ENCODE measurements at places on chromosomes 3 and 15.

- DNase-seq = no peak
Observed at GRCh38 chr15:38555686-38556334, 8.8 kb downstream of the RASGRP1 start.

- DNase-seq = no peak
Observed at GRCh38 chr15:35496585-35496984, 49.4 kb downstream of the DPH6 start.

GRCh38 chr15:34927726-34928125 lies 41.8 kb downstream of the AQR start:
- no peak for DNase-seq

GRCh38 chr3:146589899-146590508 lies 15.1 kb downstream of the PLSCR5 start:
- no peak for DNase-seq

- DNase-seq = no peak
Observed at GRCh38 chr3:7447197-7447769, 586.4 kb downstream of the GRM7 start.

DNA sequence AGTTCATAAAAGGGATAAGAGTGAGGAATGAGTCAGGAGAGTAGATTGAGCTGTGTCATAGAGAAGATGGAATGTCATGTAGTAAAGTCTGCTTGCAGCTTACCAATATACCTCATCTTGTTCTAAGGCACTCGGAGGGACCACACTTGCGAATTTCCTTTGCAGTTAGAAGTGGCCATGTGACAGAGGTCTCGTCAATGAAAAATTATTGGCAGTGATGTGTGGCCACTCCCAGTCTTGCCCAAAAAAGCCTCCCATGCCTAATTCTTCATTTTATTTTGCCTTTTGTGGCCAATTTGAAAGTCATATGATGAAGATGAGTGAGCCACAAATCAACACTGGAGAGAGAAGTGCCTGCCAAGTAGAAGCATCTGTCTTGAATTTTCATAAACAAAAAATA lies 465.6 kb upstream of the ZNF385D start:
- DNase-seq = no peak

DNA sequence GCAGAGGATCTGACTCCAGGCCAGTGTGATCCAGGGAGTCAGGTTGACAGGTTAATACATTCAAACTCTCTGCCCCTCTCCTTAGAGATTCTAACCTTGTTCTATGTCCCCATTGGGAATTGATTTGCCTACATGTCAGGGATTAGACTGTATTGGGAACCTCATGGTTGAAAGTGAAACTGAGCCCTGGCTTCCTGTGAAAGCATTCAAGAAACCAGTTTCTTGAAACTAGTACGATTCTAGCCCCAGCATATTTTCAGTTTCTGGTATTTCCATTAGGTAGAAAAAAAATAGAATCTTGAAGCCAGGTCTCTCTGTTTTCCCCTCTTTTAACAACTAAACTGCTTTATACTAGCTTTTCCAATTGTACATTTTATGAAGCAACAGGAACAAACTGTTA lies 140.4 kb upstream of the ABI3BP start:
- no peak for DNase-seq

DNA sequence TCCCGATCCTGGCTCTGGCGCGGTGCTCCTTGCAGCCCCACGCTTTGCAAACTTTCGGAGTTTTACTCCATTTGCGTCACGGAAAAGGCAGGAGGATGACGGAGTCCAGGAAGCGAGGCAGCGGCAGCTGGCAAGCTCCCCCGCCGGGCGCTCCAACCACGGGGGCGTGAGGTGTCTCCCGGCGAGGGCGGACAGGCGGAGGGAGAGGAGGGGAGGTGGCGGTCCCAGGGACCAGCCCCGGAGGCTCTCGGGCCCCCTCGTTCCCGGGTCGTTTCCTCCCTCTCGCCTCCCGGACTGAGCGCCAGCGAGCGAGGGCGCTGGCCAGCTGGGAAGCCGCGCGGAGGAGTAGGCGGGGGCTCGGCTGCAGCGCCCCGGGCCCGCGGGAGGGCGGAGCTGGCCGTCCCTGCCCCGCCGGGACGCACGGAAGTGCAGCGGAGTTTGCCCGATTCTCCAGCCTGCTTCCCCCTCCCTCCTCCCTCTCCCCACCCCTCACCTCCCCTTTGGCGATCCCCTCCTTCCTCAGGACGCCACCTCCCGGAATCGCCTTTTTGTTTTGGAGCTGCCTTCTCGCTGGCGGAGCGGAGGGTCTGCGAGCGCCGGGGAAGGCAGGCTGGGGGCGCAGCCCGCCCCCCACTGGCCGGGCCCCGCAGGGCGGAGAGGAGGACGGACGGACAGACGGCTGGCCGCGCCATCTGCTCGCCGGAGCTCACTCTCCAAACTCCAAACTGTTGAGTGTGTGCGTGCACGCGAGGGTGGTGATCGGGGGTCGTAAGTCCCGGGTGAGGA lies at the start of gene SNX33:
Gene SNX33 (plus strand): TSS at position 543 of the 786 bp plus-strand sequence. CDS start 1,191 bp downstream, outside the sequence.
- DNase-seq = peak; percentile 16

DNA sequence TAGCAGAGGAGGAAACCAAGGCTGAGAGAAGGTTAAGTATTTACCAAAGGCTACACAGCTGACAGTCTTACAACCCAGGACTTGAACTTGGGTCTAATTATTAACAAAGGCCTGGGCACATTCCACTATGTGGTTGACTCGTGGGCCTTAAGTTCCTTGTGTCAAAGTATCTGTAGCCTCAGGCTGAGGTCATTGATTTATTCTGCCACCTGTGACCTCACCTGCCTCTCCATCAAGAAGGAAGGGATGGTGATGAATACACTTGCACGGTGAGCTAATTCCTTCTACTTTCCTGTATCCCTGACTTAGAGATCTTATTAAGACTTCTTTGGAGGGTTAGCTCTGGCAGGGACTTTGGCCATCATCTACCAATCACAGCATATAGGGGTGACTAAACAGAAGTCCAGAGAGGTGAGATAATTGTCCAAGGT lies 19.9 kb upstream of the LRRC58 start:
- DNase-seq = no peak

GRCh38 chr3:20442846-20443245 lies 256.8 kb upstream of the SGO1 start:
- DNase-seq = no peak

DNA sequence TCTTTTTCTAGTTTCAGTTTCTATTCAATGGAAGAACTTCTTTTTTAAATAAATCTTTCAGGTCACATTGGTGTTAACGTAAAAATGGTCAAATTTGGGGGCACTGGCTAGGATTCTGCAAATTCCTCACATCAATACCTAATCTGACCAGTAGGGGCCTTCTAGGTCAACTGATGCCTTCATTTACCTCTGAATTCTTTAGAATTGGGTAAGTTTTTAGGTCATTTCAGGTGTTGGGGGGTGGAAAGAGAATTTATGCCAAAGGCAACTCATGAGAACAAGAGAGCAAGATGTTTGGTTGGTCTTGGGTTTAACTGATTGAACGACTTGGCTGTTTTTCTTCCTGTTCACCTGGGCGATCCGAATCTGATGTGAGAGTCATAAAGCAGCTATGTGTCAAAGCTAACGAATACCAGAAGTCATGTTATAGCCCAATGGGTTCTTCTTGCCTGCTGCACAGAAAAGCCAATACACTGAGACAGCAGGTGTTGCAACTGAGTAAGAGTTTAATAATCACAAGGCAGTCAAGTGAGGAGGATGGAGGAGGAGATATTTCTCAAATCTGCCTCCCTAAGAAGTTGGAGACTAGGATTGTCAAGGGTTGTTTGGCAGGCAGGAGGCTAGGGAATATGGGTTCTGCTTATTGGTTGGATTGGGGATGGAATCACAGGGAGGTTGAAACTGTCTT lies 15.3 kb downstream of the LRRC49 start:
- no peak for DNase-seq

DNA sequence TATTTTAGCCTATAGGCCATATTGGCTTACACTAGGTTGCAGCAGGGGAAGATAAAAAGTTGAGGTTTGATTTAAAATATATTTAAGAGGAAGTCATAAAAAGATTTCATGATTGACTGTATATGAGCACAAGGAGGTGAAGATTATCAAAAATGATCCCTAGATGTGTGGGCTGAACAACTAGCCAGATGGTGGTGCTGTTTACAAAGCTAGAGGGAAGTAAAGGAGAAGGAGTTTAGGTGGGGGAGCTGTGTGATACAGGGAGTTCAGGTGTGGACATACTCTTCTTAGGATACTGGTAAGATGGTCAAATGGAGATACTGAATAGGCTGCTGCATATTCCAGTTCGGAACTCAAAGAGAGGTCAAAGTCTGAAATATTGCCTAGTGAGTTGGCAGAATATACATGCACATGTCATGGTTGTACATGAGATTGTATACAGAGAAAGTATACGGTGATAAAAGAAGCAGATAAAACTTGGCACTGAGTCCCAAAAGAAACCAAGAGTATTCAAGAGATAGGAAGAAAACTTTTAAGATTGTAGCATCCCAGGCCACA lies 727.8 kb downstream of the NLGN1 start:
- DNase-seq = no peak

DNA sequence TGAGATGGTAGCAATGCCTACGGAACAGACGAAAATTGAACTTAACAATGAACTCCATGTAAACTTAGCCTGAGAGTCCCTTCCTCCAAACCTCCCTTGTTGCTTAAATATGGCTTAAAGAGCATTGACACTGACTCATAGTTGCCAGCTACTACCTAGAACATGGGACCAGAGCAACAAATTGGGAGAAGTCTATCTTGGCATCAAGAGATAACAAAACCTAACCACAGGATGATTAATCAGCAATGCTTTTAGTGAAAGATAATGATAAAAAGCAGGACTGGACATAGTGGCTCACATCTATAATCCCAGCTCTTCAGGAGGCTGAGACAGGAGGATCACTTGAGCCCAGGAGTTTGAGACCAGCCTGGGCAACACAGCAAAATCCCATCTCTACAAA lies 117.8 kb upstream of the MNS1 start:
- DNase-seq = no peak

DNA sequence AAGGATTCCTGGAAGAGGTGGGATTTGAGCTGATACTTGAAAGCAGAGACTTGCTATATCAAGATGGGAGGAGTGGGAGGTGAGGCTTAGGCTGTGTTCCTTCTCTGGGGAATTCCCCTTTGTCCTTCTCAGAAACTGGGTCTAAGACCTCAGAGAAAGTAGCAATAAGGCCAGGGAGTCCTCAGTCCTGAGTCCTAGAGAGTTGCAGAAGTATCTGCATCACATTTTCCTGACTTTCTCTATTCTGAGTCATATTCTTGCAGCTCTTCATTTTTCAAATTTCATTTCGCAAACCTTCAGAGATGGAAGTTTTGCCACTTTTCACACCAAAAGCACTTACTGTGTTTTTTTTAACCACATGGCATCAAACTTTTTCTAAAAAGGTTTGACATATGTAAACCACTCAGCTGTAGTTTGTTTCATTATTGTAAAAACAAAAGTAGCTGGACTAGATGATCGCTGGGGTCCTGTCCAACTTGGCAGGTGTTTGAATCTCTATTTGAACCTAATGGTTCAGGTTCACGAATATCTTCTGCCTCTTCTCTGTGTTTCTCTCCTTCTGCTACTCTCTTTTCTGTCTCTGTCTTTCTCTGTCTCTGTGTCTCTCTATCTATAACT lies 21.3 kb downstream of the COLQ start:
- no peak for DNase-seq

- no peak for DNase-seq
Observed at GRCh38 chr3:46500656-46501635, 3.2 kb downstream of the RTP3 start.

DNA sequence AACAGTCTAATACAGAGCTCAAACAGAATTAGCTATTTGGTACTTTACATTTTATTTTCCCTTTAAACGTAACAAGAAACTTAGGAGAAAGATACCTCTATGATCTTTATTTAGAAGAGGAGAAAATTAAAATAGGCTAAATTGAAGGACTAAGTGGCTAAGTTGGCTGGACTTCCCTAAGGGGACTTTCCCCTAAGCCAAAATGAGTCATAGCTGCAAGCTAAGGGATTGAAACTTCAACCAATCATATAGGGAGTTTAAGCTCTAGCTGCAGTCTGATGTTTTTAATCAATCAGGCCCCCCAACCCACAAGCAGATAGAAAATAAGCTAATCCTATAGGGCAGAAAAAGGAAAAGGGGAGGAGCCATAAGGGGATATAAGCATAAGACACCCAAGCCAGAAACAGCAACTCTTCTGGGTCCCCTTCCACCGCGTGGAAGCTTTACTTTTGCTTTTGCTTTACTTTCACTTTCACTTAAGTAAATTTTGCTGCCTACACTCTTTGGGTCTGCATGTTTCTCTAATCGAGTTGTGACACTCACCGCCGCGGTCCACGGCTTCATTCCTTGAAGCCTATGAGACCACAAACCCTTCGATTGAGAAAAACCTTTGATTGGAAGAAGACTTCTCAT lies 1108.5 kb upstream of the EPHA6 start:
- no peak for DNase-seq

GRCh38 chr15:85639752-85640381 lies 154.9 kb downstream of the KLHL25 start:
- DNase-seq = no peak

DNA sequence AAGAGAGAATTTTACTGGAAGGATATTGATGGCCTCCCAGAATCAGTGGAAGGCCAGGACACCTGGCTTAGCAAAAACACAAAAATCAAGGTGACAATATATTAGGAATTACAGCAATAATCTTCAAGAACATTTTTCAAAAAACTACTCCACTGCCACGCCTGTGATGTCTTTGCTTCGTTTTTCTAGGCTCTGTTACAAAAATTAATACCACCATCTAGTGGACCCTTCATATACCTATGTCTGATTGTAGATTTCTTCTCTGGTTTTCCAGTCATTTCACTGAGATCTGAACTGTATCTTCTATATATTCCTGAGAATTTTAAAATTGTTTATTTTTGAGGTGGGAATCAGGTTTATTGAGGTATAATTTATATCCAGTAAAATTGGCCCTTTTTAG lies 5.6 kb upstream of the SLC33A1 start:
- DNase-seq = no peak

GRCh38 chr3:190166948-190167347 lies 46.3 kb upstream of the P3H2 start:
- DNase-seq = no peak

GRCh38 chr15:52728899-52729298 lies 49.7 kb upstream of the ATOSA start:
- DNase-seq = no peak

- no peak for DNase-seq
Observed at GRCh38 chr15:99850517-99850916, 117.3 kb upstream of the LYSMD4 start.

DNA sequence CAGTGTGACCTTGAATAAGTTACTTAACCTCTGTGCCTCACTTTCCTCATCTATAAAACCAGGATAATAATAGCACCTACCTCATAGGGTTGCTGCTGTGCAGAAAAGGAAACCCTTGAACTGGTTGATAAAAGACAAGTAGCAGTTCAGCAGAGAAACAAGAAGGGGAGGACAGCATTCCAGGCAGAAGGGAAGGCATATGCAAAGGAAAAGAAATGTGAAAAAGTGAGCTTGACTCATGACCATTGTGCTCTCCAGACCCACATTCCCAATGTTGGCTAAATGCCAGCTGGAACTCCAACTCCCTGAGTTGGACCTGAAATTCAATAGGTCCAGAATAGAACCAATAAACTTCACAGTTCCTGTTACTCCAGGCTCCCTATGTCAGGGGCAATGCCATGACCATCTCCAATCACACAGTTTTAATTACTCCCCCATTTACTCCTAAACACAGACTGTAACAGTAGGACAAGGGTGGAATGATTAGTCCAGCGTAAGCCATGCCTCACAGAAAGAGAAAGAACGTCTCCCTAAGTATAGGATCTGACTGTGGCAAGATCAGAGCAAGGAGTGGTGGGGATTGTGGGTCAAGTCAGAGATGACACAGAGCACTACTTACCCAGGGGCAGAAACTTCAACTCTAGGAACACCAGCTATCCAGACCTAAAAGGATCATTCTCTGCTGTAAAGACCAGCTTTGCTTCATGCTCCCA lies 26.9 kb downstream of the PRKAR2A start:
- DNase-seq = no peak

- DNase-seq = no peak
Observed at GRCh38 chr15:41925086-41925608, 31.3 kb upstream of the SPTBN5 start.
